SIG-M5 (cell line): ENCODE measurements at places on chromosomes 11 and 22.

DNA sequence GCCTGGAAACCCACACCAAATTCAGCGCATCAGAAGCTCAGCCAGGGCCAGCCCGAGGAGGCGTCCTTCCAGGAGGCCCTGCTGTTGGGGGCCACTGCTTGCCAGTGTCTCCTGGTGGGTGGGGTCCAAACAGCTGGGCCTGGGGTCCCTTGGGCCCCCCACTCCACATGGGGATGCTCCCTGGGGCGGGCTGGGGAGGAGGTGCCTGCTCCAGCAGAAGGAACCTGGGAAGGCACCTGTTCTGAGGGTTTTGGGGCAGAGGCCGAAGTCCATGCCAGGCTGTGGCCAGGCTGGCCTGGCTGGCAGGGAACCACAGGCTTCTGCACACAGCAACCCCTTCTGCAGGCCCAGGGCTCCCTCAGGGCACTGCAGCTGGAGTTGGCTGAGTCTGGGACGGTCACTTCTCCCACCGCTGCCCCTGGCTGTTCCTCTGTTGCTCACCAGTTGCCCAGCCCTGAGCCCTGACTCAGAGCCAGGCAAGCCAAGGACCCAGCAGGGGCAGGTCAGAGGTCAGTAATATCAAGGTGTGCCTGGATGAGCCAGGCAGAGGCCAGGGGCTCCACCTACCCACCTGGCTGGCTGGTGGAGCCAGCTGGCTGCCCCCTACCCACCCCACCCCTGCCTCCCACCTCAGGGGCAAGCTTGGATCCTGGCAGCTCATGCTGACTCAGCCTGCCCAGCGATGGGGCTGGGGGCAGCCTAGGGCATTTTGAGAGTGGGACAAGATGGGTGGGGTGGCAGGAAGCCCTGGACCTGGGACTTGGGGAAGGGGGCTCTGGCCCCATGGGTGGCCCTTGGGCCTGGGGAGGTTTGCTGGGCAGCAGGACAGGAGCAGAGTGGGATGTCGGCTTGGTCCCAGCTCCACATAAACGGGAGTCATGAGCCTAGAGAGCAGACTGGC is 12.0 kb upstream of the PHLDA2 start:
- no peak for DNase-seq

- no peak for DNase-seq
Observed at GRCh38 chr11:75072582-75072981, 24.1 kb downstream of the OR2AT4 start.

- no peak for DNase-seq
Observed at GRCh38 chr22:32476281-32477195, 1.9 kb downstream of the FBXO7 start.

GRCh38 chr11:18726040-18726439 is at the start of gene IGSF22:
Gene IGSF22 (minus strand): TSS chr11:18726188. CDS start chr11:18724236, 1,952 bp downstream.
- DNase-seq: no peak

DNA sequence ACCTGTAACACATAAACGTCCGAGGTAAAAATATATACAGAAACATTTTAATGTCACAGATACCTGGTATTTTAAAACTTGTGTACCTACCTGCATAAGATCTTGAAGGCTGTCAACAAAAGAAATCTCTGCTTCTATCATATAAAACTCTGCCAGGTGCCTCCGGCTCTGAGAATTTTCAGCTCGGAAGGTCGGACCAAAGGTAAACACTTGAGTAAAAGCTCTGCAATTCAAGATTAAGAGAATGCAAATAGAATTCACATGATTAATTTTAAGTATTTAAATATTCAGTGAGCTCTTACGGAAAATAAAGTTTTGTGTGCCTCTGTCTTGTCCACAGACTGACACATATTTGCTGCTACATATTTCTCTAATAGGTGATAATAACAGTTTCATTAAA is 75.4 kb upstream of the GAB2 start:
- no peak for DNase-seq

- no peak for DNase-seq
Observed at GRCh38 chr11:5258543-5259262, 4.1 kb upstream of the HBG2 start.

- DNase-seq: no peak
Observed at GRCh38 chr22:47048123-47049077, 285.9 kb downstream of the TBC1D22A start.

GRCh38 chr11:61918251-61918937 is 1.0 kb upstream of the RAB3IL1 start:
- DNase-seq: no peak

GRCh38 chr11:10380921-10381320 is 74.1 kb upstream of the AMPD3 start:
- DNase-seq: no peak

- DNase-seq: no peak
Observed at GRCh38 chr22:43734370-43735150, 77.5 kb downstream of the EFCAB6 start.

- DNase-seq: no peak
Observed at GRCh38 chr11:46181843-46182424, 60.7 kb upstream of the PHF21A start.

DNA sequence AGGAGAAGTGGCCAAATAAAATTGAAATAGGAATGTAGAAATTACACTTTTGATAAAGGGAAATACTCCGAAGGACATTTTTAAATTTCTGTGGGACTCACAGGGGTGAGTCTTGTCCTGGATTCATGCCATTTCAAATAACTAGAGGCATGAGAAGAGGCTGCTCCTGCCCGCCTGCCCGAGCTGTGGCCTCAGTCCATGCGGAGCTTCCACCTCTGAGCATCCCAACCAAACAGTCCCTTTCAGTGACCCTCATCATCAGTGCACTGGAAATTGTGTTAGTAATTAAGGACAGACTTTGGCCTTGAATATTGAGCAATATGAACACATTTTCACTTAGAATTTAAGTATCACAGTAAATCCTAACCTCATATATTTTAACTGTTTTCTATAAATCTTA is 25.6 kb downstream of the GRIA4 start:
- DNase-seq: no peak

GRCh38 chr11:125348674-125349309 is 147.3 kb downstream of the FEZ1 start:
- no peak for DNase-seq

- no peak for DNase-seq
Observed at GRCh38 chr11:79920480-79920879, 479.6 kb upstream of the TENM4 start.
